ENCODE measurements at places on chromosomes 7 and 10.

DNA sequence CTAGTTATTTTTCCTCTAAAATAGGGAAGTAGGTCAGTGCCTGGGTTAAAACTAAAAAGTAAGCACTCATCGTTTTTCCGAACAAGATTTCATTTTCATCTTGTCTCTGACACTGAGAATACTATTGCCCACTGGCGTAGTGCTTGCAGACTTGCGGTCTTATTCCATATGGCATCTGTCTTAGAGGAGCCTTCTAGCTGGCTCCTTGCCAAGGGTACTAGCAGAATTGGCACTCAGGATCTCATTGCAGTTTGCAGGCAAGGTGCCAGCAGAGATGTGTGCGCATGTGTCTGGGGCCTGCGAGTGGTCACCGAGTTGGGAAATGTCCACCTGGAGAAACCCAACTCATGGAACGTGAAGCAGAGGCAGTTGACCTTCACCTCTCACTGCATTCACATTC is 143.4 kb downstream of the CELF2 start:
- no peak for DNase-seq

DNA sequence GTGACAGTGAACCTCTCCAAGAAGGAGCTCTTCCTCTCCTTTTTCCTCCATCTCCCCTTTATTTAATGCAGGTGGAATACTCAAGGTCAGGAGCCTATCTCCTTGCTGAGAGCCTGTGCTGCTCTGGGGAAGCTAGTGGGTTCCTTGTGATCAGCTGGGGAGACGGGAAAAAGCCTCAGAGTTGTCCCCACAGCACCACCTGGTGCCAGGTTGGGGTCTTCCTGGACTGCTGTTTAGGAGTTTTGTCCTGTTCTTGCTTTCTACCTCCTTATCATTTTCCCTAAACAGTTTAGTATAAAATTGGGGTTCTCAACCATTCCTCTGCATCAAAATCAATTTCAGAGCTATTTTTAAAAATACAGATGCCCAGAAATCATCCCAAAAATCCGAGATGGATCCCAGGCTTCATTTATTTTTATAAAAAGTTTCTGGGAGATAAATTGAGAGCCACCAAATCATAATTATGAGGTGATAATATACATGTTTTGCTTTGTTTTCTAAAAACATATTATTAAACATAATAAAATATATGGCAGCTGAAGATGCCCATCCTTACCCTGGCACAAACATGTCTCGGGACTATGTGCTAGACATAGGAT is 44.3 kb downstream of the MACC1 start:
- DNase-seq: no peak

DNA sequence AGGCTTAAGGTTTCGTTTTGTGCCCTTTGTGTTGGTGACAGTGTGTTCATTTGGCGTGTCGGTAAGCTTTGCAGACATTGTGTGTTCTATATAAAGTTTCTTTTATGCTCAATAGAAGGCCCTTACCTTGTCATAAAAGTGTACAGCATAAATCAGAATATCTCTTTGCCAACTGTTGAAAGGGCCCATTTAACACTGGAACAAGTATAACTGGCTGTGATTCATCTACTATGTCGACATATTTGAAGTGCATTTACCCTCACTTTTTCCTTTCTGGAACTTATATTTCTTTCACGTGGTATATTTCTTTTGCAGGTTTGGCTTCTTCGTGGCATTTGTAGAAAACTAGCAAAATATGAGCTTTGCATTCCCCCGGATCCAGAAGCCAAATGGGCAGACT is 32.7 kb downstream of the EEPD1 start:
- DNase-seq: no peak

DNA sequence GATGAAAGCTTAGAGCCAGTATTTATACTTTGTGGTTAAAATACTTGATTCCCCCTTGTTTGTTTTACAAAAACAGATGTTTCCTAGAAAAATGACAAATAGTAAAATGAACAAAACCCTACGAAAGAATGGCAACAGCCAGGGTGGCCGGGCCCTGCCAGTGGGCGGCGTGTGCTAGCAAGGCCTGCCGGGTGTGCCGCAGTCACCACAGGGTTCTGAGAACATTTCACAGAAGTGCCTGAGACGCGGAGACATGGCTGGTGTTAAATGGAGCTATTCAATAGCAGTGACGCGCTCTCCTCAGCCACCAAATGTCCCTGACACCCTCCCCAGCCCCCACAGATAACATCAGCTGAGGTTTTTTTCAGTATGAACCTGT is 14.5 kb downstream of the GPR146 start:
- peak; percentile 18 for DNase-seq

DNA sequence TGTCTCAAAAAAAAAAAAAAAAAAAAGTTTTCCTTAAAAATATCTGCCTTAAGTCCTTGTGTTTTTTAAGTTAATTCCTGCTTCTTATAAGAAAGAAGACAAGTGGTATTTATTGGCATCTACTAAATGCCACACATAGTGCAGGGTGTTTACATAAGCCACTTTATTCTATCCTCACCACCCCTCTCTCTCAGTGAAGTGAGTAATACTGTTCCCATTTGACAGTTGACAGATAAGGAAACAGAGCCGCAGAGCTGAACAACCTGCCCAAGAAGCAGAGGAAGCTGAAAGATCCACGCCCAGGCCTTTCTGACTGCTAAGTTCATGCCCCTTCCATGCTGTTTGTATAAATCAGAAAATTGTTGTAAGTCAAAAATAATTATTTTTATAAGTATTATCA is 54.1 kb downstream of the ABLIM1 start:
- no peak for DNase-seq

DNA sequence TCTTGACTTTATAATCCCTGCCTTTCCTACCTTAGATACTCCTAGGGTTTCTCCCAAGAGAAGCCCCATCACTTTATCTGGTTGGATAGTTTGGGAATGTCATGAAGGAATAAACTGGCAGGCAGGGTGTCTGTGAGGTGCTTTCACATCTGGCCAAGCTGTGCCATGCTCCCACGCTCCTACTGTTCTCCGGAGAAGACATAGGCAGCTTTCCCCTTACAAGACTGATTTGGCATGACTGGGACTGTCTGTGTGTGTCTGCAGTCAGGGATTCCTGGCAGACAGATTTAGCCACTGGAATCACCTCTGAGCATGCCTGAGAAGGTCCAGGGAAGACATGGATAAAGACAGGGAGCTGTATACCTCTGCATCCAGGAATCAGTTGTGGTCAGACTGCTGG is 45.3 kb downstream of the HK1 start:
- DNase-seq: no peak

DNA sequence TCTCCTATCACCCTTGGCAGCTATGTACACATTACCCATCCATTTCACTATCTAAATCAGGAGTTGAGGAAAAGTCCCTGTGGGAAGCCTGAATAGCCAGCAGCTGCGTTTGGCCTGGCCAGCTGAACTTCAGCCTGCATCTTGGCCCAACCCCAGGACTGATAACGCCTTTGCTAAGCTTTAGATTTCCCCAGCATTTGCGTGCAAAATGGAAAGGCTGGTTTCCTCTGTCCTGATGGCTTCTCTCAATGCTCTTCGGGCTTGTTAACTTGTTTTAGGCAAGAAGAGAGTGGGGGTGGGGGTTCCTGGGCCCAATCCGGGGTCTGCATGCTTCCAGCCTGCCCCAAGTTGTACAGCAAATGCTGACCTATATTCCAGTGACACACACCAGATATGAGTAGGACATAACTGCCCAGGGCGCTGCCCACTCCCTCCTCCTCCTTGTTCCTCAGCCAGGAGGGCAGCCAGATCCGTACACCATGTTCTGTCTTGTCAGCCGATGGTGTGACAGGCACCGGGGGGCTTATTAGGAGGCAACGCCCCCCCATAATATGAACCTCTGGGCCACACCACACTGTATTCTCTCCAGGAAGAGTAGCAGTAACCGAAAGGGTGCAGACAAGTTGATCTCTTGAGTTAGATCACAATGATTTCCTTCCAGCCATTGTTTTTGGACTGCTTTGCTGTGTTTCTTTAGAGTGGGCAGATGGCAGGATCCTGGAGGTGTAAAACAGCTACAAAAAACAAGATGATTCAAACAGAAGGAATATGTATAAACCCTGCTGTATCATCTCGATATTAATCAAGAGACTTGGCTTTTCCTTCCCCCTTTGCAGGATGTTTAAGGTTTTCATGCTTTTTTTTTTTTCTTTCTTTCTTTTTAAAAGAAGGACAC is 339.0 kb downstream of the RNLS start:
- no peak for DNase-seq

DNA sequence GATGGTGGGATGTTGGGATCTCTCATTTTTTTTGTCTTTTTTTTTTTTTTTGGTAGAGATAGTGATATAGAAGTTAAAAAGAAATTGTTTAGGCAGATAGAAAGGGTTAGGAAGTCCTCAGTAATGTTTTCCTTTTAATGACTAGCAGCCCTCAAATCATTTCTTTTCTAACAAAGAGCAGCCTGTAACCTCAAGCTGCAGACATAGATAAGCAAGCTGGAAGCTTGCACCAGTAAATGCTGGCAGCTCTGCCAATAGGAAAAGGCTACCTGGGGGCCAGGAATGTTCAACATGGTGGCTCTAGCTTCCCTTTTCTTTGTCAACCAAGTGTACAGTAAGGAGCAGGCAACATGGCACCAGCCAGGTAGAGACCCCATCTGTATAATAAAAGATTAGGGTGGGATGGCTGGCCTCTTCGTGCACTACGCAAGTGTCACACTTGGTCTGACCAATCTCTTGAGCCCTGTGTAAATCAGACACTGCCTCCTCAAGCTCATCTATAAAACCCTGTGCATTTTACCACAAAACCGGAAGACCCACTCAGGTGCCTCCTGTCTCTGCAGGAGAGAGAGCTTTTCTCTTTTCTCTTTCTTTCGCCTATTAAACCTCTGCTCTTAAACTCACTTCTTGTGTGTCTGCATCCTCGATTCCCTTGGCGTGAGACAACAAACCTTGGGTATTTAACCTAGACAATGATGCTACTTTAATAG is 212.9 kb downstream of the SNX10 start:
- DNase-seq: no peak

DNA sequence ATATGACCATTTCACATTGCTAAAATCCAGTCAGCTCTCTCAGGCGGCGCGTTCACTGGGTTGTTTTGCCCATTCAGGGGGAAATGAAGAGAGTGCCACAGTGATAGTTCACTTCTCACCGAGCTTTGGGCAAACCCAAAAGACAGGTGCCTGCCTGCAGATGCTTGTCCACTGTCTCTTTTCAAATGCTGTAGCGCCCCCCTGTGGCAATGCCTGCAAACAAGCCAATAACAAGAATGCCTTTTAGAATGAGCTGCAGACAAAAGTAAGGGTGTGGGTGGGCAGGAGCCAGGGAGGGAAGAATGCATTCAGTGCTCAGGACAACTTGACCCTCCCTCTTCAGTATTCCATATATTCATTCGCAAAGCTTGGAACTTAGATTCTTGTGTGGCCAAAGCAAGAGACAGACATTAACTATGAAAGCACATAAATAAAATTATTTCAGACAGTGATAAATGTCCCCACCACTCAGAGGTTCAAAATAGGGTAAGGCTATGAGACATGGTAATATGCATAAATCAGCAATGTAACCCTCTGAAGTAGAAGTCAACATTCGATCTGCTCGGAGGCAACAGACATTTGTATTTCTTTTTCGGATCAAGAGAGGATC is 86.9 kb downstream of the JAZF1 start:
- DNase-seq: peak; percentile 33

DNA sequence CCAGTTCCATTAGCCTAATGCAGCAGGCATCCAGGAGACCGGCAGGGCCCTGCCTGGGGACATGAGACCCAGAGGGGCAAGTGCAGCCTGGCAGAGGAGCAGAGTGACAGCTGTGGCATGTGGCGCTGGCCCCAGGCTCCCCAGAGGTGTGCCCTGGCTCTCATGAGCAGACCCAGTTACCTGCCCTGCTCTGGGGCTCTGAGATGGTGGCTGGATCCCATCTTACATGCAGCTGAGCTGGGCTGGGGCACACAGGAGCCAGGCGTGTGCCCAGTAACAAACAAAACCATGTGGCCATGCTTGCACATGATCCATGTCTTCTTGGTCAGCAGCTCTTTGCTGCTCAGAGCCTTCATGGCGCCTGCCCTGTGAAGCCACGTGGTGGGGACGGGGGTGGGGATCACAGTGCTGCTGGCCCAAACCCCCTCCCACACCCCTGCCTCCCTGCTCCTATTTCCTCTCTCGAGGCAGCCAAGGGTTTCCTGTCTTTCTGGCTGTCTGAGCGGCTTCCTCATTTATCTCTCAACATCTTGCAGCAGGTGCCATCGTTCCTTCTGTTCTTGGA is 40.3 kb upstream of the GTF2I start:
- DNase-seq: no peak

DNA sequence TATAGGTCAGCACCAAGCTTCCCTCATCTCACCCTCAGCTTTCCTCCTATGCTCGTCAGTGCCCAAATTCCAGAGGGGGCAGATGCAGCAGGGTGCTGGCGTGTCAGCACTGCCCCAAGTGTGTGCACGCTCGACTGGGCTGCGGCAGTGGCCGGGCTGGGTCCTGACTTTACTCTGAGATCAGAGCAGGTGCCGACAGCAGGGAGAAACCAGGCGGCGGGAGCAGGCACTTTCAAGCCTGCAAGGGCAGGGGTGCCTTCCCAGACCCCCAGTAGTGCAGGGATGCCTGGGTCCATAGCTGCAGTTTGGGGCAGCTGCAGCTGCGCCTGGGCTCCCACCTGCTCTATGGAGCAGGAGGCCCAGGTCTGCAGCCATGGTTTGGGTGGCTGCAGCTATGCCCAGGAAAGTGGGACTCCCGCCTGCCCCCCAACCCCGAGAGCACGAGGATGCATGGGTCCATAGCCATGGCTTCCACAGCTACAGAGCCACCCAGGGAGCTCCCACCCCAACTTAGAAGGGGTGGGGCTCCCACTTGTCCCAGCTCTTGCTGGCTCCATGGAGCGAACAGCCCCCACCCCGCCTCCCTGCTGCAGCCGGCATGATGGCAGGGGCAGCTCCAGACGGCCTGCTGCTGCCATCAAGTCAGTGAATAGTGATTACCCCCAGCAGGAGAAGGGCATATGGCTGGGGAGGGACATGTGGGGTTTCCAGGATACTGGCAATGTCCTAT is 199.2 kb upstream of the KMT2E start:
- DNase-seq: no peak

- no peak for DNase-seq
Measured at GRCh38 chr7:149753375-149754233, 19.8 kb downstream of the ZNF467 start.

GRCh38 chr10:49619613-49620012 is 5.8 kb downstream of the CHAT start:
- DNase-seq: no peak

GRCh38 chr10:131660427-131660826 is 240.4 kb upstream of the PPP2R2D start:
- DNase-seq: no peak

DNA sequence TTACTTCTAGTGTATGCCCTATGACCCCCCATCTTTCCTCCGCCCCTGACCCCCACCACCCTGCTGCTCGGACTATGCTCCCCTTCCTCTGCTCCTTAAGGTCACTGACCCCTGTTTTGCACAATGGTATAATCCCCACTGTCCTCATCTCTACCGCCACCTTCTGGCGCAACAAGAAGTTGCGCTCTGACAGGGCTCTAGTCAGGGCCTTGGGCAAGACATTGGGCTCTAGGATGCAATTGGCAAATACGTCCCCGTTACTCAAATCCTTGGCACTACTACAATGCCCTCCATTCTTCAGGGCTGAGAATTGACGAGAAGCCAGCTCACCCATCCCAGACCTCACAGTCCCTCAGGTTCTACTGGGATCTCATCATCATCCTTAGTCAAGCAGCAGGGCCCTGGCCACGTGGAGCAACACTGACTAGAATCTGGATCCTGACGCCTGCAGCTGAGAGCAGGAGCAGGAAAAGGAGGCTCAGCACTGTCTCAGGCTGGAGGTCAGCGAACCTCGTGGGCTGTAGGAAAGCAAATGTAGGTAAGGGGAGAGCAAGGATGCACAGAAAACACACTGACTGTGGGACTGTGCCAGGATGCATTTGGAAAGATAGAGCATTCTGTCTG is 10.6 kb downstream of the LRIT2 start:
- peak; percentile 38 for DNase-seq

GRCh38 chr10:20100171-20100570 is 283.9 kb downstream of the PLXDC2 start:
- no peak for DNase-seq
